ENCODE measurements at places on chromosomes 3 and 15.

GRCh38 chr3:160140756-160141155 lies 84.5 kb upstream of the C3orf80 start:
- DNase-seq, result no peak

DNA sequence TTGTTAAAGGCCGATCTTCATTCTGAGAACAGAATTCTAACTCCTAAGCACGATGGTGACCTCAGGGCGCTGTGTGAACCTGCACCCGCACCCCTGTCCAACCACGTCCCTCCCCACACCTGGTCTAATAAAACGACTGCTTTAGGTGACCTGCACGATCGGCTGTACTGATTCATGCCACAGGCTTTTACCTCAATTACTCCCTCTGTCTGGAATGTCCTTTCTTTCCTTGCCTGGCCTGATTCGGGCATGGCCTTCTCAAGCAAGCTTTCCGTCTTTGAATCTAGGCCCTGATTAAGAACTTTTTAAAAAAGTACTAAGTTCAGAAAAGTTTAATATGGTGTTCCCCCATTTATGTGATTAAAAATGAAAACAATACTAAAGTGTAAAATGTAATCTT lies 842 bp upstream of the U2SURP start:
- no peak for DNase-seq

DNA sequence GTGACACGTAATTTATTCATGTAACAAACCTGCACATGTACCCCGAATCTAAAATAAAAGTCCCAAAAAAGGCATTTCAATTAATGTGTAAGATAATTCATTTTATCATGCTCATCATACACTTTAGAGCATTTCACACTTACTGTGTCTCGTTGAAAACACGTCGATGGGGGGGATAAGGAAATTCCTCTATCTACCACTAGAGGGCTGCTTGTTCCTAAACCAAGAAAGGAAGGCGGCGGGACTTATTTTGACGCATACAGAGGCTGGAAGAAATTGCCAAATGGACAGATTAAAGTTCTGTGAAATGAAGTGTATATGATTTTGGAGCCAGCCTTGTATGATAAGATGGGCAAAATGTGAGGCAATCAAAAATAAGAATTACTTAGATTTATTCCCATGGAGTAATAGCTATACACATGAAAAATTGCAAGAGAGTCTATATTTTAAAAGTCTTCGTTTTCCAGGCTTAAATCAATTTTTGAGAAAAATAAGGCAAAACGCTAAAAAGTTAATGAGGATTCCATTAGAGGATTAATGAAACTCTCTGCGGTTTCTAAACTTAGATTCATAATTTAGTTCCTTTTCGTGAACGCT lies 346.8 kb downstream of the CNTN3 start:
- DNase-seq, result no peak

DNA sequence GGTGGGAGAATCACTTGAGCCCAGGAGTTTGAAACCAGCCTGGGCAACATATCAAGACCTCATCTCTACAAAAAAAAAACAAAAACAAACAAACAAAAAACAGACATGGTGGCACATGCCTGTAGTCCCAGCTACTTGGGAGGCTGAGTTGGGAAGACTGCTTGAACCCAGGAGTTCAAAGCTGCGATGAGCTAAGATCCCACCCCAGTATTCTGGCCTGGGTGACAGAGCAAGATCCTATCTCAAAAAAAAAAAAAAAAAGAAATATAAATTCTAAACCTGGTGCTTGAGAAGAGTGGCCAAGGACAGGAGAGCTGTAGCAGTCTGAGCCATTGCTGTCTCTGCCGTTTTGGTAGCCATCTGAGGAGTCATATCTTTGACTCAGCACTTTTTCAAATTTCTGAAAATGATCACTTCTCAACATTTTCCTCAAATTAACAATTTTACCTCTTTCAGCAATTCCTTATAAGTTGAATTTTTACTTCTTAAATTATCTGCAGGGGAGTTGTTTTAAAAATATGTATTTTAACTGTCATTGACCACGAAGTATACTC lies 3.6 kb upstream of the DENND4A start:
- DNase-seq, result no peak

All from SK-N-MC (cell line).